ENCODE measurements at places on chromosomes 2 and 18. TPM values are rescaled to one million over a fixed set of nuclear protein-coding genes. Genes with fewer than 3 reads are reported as not detected.

- no peaks in the 10 kb centered on the region for H3K36me3 ChIP-seq
- H3K4me1 ChIP-seq: peaks cover 22% of the 10 kb centered on the region
- no peaks in the 10 kb centered on the region for H3K27me3 ChIP-seq
- H3K4me3 ChIP-seq: peak overlapping the region; percentile 76
- DNase-seq: peak; percentile 72
- H3K27ac ChIP-seq: peak overlapping the region; percentile 69
Observed at GRCh38 chr2:53786352-53786704, 425 bp downstream of the ASB3 start.

GRCh38 chr2:3132466-3132865 lies 245.2 kb downstream of the EIPR1 start:
- no peaks in the 10 kb centered on the region for H3K36me3 ChIP-seq
- H3K4me1 ChIP-seq: no peaks in the 10 kb centered on the region
- DNase-seq: no peak

DNA sequence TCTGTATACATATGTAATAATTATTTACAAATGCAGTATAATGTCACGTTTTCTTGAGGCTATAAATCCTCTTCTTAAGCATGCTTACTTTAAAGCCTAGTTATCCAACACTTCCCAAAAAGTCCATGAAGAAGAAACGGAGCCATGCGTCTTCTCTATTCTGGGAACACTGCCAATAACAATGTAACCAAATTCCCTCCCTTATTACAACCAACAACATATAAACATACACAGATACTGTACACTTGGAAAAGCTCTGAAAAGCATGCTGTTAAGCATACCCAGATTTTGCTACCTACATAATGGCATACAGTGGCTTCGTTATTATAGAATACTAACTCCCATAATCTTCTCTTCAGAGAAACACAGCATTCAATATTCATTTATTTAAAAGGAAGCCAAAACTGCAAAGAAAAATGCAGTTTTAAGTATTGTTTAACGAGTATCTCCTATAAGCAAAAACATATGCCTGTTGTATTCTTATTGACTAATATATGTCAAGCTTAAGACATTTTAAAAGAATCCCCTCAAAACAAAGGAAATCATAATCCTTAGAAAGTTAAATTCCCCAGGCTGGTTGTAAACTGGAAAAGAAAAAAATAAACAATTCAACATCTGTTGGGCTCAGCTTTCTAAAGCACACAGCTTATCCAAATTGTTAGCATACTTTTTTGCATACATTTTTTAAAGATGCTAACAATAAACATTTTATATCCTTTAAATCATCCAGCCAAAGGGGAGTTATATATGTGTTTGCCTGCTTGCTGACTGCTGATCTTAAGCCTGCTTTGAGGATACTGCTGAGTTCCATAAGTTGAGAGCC lies 83.4 kb downstream of the SLC25A12 start:
- DNase-seq: no peak
- H3K4me1 ChIP-seq: no peaks in the 10 kb centered on the region
- no peak overlapping the region for H3K4me3 ChIP-seq
- no peaks in the 10 kb centered on the region for H3K27me3 ChIP-seq
- no peaks in the 10 kb centered on the region for H3K36me3 ChIP-seq

GRCh38 chr2:168212167-168212566 lies 35.2 kb downstream of the STK39 start:
- DNase-seq: no peak
- H3K27me3 ChIP-seq: no peaks in the 10 kb centered on the region

DNA sequence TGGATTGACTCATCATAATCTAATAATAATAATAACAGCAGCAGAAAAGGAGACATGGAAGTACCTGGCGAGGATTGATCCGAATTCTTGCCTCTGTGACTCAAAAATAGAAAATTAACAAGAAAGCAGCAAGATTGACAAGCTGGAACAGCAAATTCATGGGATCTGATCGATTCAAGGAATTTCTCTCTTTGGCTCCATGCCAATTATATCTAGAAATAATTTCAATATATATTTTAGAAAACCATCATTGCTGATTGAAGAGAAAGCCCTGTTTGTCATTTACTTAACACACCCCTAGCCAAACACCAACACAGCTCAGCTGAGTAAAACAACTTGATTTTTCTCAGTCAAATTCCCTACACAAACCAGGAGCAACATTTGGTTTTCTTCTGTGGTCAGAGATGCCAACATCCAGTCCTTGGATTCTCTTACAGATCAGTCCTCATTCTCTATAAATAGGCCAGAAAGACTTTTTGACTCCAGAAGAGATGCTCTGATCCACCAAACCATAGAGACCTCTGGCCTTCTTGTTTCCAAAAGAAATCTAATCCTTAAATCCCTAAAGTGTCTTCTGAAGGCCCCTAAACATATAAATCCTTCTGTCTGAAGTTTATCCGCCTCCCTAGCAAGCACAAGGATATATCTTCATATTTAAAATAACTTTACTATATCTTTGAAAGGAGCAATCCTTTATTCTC lies 129.9 kb downstream of the CACNB4 start:
- H3K4me1 ChIP-seq: no peaks in the 10 kb centered on the region
- DNase-seq: no peak
- H3K27me3 ChIP-seq: no peaks in the 10 kb centered on the region
- H3K36me3 ChIP-seq: no peaks in the 10 kb centered on the region

GRCh38 chr2:191574232-191574631 lies 103.7 kb upstream of the NABP1 start:
- peaks cover 34% of the 10 kb centered on the region for H3K4me1 ChIP-seq
- no peaks in the 10 kb centered on the region for H3K27me3 ChIP-seq
- DNase-seq: no peak
- no peak overlapping the region for H3K4me3 ChIP-seq
- H3K27ac ChIP-seq: peak overlapping the region; percentile 10

DNA sequence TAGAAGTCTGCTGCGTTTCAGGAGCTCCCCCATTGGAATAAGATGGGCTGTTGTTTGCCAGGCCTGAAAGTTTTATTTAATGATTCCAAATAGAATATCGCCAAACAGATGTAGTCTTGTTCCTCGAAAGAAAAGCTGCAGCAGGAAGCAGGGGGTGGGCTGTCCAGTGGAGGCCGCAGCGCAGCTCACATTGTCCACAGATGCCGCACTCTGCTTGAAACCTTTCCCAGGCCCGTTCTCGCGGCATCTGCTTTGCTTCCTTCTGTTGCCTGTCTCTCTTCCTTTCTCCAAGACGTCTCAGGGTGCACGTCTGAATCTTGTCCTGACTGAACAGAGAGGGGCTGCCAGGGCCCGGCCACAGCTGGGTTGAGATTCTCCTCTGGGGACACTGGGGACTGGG lies 12.4 kb upstream of the IGFBP2 start:
- peak; percentile 15 for DNase-seq
- H3K4me1 ChIP-seq: peaks cover 9% of the 10 kb centered on the region
- no peaks in the 10 kb centered on the region for H3K27me3 ChIP-seq
- H3K4me3 ChIP-seq: no peak overlapping the region

DNA sequence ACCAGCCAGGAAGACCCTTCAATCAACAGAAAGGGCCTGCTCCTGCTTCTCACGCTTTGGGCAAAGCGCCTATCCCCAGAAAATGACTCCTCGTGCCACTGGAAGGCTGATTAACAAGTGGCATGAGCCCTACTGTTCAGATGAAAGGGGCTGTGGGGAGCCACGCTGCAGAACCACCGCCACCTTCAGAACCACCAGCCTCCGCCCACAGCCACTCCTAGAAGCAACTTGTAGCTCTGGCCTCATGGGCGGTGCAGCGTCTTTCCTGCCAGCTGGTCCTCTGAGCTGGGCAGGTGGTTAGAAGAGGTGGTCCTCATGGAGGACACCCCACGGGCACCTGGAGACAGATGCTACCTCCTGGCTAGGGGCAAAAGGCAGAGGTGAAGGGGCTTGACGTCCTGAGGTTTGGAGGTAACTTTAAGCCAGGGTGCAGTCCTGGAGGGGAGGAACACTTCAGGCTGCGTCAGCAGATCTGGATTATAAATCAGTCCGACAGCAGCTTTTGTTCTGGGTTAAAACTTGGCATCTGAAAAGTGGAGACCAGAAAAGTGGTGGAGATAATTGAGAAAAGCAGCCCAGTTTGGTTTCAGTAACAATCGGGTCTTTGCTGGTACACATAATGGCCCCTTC lies 861 bp upstream of the SEMA4C start:
- peaks cover 39% of the 10 kb centered on the region for H3K4me1 ChIP-seq
- peak; percentile 72 for DNase-seq
- H3K27me3 ChIP-seq: no peaks in the 10 kb centered on the region
- H3K27ac ChIP-seq: peak overlapping the region; percentile 61

GRCh38 chr2:134739236-134739878 lies 20.6 kb upstream of the TMEM163 start:
- H3K4me1 ChIP-seq: peaks cover 3% of the 10 kb centered on the region
- H3K36me3 ChIP-seq: no peaks in the 10 kb centered on the region
- H3K27ac ChIP-seq: no peak overlapping the region

DNA sequence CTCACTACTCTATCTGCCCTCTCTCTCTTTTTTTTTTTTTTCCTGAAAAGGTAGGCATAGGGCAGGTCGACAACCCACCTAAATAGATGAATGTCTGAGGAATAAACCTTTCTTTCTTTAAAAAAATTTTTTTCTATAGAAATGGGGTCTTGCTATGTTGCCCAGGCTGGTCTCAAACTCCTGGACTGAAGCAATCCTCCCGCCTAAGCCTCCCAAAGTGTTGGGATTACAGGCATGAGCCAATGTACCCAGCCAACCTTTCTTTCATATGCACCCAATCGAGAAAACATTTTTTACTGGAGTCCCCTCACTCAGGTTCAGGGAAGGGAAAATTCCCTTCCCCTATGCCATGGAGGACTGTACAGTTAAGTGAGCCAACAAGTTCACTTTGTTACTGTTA lies 31.0 kb downstream of the CFAP210 start:
- no peaks in the 10 kb centered on the region for H3K27me3 ChIP-seq
- no peak for DNase-seq
- H3K4me3 ChIP-seq: no peak overlapping the region
- no peak overlapping the region for H3K27ac ChIP-seq
- H3K4me1 ChIP-seq: no peaks in the 10 kb centered on the region
- H3K36me3 ChIP-seq: no peaks in the 10 kb centered on the region

DNA sequence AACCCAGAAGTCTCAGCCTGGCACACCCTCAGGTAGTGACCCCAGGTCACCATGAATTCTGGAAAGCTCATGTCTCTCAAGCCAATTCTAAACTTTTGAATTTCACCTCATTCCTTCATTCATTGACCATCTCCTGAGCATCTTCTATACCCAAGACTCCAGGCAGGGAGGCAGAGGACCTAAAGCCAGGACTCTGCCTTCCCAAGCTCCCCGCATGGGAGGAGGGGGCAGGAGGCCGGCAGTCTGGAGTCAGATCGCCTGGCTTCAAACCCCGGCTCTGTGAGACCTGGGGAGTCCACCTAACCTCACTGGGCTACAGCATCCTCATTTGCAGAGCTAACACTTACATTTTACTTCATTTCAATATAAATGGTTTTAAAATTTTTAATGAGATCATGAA lies 59.0 kb downstream of the SMAD7 start:
- no peaks in the 10 kb centered on the region for H3K4me1 ChIP-seq
- no peaks in the 10 kb centered on the region for H3K36me3 ChIP-seq

GRCh38 chr2:135043345-135043744 lies 3.9 kb downstream of the MAP3K19 start:
- peaks cover 18% of the 10 kb centered on the region for H3K27me3 ChIP-seq
- H3K27ac ChIP-seq: no peak overlapping the region
- no peak for DNase-seq
- H3K36me3 ChIP-seq: no peaks in the 10 kb centered on the region
- H3K4me3 ChIP-seq: no peak overlapping the region

GRCh38 chr2:212157012-212157411 lies 381.6 kb downstream of the ERBB4 start:
- no peaks in the 10 kb centered on the region for H3K27me3 ChIP-seq
- H3K27ac ChIP-seq: peak overlapping the region; percentile 55
- no peak for DNase-seq
- no peak overlapping the region for H3K4me3 ChIP-seq
- H3K36me3 ChIP-seq: no peaks in the 10 kb centered on the region

DNA sequence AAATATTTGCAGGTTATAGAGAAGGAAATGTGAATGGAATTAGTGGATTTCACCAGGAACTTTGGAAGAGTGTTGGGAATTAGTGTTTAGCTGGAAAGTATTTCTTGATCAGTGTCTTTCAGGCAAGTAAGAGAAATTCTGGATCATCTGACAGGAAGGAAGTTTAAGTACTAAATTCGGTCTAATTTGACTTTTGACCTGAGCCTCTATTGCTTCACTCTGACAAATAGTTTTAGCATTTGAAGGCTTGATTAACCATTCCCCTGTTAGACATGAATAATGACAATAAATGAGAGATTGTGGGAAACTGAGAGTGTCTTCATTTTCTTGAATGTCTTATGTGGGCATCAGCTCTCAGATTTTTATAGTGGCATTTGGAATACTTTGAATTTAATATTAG lies 16.0 kb downstream of the CCNT2 start:
- H3K27ac ChIP-seq: no peak overlapping the region
- no peaks in the 10 kb centered on the region for H3K4me1 ChIP-seq
- H3K27me3 ChIP-seq: no peaks in the 10 kb centered on the region
- peaks cover 23% of the 10 kb centered on the region for H3K36me3 ChIP-seq
- H3K4me3 ChIP-seq: no peak overlapping the region

GRCh38 chr18:68778280-68778886 lies 19.5 kb upstream of the CCDC102B start:
- peaks cover 2% of the 10 kb centered on the region for H3K4me1 ChIP-seq
- no peaks in the 10 kb centered on the region for H3K27me3 ChIP-seq
- H3K36me3 ChIP-seq: no peaks in the 10 kb centered on the region
- no peak overlapping the region for H3K4me3 ChIP-seq
- no peak overlapping the region for H3K27ac ChIP-seq

DNA sequence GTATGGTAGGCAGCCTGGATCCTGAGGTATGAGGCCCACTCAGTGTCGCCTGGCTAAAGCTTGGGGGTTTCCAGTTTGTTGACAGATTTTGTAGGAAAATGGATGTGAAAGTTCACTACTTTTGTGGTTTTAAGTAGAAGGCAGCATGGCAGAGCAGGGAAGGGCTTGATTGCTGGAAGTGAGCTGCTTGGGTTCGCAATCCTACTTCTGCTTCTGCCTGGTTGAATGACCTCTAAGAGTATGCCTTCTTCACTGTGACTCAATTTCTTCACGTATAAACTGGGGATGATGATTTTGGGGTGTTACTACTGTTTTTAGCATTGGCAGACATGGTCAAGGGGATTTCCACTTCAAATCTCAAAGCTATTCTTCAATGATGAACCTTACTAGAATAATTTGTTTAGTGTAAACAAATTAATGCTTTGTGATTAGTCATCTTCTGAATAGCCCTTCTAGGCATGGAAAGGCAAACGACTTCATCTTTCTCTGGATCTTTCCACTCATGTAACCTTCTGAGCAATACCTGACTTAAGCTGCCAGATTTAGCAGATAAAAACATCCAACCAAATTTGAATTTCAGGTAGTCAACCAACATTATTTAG lies 13.2 kb downstream of the BMP10 start:
- peaks cover 52% of the 10 kb centered on the region for H3K27me3 ChIP-seq
- DNase-seq: no peak
- no peaks in the 10 kb centered on the region for H3K36me3 ChIP-seq
- no peaks in the 10 kb centered on the region for H3K4me1 ChIP-seq

The CD8B gene
- total RNA-seq: not detected

The PPM1B gene
- 31.5 TPM for total RNA-seq

The LMAN2L gene
- total RNA-seq: 16.5 TPM

The ZNF519 gene
- 12.4 TPM for total RNA-seq

The TEKT4 gene
- not detected for total RNA-seq

The ANKRD29 gene
- total RNA-seq: 20.9 TPM

The ABCB11 gene
- total RNA-seq: under 0.01 TPM

The LOXHD1 gene
- total RNA-seq: not detected

The UPP2 gene
- total RNA-seq: not detected

The AMER3 gene
- total RNA-seq: not detected

All from osteoblast (primary cell).